ENCODE measurements at places on chromosomes 3 and 15.

GRCh38 chr3:73389928-73390327, 234.8 kb downstream of the PDZRN3 start:
- DNase-seq: no peak

DNA sequence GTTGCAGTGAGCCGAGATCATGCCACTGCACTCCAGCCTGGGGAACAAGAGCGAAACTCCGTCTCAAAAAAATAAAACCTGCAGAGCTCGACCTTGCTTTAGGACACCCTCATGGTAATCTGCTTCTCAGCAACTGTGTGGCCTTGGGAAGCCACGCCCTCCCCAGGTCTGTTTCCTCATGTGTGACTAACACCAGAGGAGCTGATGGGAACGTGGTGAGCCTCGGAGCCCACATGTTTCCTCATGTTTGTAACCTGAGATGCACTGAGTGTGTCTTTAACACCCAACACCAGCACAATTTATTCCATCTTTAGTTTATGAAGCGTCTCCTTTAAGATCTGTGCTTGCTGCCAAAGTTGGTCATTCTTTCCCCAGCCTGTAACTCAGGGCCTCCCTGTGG, 142.8 kb downstream of the OCA2 start:
- no peak for DNase-seq

DNA sequence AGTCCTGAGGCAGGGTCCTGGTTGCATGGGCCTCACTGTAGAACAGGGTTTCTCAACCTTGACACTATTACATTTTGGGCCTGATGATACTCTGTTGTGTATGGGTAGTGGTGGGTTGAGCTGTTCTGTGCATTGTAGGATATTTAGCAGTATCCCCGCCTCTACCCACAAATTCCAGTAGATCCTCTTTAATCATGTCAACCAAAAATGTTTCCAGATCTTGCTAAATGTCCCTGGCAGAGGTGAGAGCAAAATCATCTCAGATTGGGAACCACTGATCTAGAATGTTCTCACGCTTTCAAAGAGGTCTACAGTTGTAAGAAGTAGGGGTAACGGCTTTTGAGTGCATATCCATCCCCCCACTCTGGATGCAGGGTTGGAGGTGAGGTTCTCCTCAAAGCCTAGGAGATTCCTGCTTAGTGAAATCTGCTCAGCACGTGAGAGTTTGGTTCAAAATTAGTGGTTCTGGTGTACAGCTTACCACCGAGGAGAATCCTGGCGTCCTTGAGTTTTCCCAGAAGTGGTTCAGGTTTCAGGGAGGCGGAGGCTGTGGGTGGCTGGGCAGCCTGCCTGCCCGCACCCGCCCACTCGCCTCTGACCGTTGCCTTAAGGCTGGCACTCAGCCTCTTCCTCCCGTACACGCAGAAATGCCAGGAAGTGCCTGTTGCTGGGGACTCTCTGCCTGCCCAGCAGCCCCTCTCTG, 5.3 kb downstream of the ACVR2B start:
- no peak for DNase-seq

DNA sequence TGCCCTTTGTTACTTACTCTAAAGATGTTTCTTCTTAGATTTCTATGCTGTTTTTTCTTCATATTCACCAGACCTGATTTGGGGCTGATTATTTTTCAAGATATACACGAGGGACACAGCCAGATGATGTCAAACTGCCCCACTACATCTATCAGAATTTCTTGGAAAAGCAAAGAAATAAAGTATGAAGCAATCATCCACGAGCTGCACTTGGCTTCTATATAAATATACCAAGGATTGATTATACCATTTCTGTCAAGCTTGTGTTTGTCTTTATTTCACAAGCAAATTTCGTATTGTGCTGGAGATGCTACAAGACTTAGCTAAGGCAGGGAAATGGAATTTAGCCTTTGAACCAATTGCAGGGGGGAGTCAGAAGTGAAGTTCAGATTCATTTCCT, 715.1 kb upstream of the NR2F2 start:
- no peak for DNase-seq

GRCh38 chr3:158788446-158788845, 13.4 kb upstream of the MFSD1 start:
- no peak for DNase-seq

- no peak for DNase-seq
Observed at GRCh38 chr15:100434561-100434960, 92.8 kb upstream of the ADAMTS17 start.

All from NCI-H1436 (cell line).